ENCODE measurements at places on chromosomes 16 and 17. TPM values are rescaled to one million over a fixed set of nuclear protein-coding genes. Genes with fewer than 3 reads are reported as not detected.

Gene IRX5
- not detected for total RNA-seq

DNA sequence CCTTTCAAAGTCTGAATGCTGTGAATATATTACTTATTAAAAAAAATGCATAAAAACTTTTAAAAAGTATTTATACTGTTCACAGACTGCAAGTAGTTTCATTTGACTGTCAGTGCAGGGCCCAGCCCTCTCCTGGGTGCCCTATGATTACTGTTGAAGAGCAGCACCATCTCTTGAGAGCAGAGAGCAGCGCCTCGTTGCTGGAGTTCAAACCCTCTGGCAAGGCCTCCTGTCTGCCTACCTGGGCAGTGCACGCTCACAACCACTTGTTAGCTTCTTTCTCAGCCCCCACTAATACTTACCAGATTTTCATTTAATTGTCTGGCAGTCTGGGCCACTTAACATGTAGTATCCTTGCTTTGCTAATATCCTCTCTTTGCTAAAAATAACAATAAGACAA lies 233.4 kb downstream of the PHKB start:
- H3K4me1 ChIP-seq = no peaks in the 10 kb centered on the region
- no peaks in the 10 kb centered on the region for H3K27me3 ChIP-seq
- no peak overlapping the region for H3K27ac ChIP-seq

Gene CTNS
- 10.1 TPM for total RNA-seq

DNA sequence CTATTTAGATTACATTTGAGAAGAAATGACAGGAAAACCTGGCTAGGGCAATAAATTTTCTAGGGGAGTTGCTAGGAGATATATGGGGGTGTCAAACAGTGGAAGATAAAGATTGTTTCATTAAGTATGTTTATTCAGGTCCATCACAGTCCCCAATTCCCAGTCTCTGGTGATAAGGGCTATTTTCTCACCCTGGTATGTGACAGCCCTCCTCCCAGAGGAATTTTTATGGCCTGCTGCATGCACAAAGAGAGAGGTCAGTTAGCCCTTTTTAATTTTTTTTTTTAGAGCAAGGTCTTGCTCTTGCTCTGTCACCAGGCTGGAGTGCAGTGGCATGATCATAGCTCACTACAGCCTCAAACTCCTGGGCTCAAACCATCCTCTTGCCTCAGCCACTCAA lies 53.6 kb upstream of the ATF7IP2 start:
- H3K27ac ChIP-seq = no peak overlapping the region
- no peaks in the 10 kb centered on the region for H3K27me3 ChIP-seq
- no peak for DNase-seq
- no peak overlapping the region for H3K4me3 ChIP-seq
- peaks cover 10% of the 10 kb centered on the region for H3K36me3 ChIP-seq
- peaks cover 42% of the 10 kb centered on the region for H3K4me1 ChIP-seq

Gene OTOP3
- total RNA-seq = not detected

Gene KRTAP17-1
- not detected for total RNA-seq

DNA sequence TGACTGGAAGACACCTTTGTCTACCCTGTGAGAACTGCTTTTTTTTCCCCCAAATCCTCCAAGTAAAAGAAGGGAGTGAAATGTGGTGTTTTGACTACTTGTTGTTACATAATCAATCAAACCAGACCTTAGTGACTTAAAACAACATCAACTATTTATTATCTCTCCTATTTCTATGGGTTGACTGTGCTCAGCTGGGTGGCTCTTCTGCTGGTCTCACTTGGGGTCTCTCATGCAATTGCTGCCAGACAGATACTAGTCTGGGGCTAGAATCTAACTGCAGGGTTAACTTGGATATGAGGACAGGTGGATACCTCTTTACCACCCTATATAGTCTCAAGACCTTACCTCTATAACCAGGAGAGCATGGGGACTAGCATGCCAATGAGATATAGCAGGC lies 141.3 kb downstream of the SALL1 start:
- H3K4me1 ChIP-seq = no peaks in the 10 kb centered on the region
- no peak overlapping the region for H3K4me3 ChIP-seq
- no peaks in the 10 kb centered on the region for H3K36me3 ChIP-seq
- no peak overlapping the region for H3K27ac ChIP-seq

DNA sequence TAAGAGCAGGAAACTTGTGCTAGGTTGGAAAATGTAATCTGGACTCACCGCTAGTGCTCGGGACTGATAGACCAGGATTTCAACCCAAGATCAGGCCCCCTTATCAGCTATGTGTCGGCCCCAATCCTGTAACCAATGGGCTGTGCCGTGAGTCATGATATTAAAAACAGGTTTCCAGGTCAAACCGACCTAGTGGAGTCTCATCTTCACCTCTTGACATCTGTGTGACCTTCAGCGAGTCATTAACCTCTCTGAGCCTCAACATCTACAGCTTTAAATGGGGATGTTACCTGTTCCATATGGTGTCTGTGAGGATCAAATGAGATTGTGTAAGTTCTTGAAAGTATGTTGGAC lies 512 bp downstream of the PMM2 start:
- H3K4me1 ChIP-seq = peaks cover 34% of the 10 kb centered on the region
- peak overlapping the region; percentile 92 for H3K27ac ChIP-seq
- DNase-seq = no peak
- H3K36me3 ChIP-seq = peaks cover 37% of the 10 kb centered on the region

DNA sequence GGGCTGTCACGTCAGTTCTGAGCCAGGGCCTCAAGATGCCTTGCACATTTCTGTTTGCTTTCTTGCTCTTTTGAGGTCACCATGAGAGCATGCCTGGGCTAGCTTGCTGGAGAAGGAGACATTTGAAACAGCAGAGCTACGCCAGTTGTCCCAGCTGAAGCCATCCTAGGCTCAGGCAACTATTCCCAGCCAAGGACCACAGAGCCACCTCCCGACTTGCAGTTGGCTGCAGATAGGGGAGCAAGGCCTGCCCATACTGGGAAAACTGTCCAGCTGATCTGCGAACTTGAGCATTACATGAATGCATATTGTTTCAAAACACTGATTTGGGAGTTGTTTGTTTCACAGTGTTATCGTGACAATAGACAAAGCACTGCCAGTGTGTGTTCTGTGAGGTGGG lies 340.8 kb downstream of the XYLT1 start:
- no peak overlapping the region for H3K27ac ChIP-seq
- peaks cover 10% of the 10 kb centered on the region for H3K4me1 ChIP-seq
- H3K27me3 ChIP-seq = no peaks in the 10 kb centered on the region

DNA sequence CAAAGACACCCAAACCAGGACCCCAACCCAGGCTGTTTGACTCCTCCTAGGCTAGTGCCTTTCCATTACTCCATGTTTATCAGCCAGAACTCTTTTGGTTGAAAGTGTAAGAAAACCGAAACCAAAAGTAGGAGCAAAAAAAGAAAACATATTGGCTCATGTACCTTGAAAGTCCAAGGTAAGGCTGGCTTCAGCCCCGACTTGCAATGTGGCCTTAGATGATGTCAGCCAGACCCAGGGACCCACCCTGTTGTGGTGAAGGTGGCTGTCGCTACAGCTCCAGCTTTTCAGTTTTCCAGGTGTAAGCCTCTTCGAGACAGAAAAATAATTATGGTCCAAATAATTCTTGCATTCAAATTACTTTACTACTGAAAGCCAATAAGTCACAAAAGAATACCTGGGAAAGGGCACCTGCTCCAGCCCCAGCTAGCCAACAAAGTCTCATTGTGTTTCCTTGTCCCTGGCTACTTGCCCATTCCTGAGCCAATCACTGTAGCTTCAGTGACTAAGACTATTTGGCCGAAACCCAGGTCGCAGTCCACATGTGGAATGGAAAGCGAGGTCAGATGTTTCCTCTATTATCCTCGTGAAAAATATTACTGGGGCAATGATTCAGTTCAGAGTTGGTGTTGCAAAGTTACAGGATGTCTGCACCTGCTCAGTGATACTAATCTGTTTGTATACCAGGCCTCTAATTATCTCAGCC lies 20.7 kb downstream of the DNAH9 start:
- H3K27ac ChIP-seq = no peak overlapping the region
- no peaks in the 10 kb centered on the region for H3K27me3 ChIP-seq
- no peaks in the 10 kb centered on the region for H3K36me3 ChIP-seq

GRCh38 chr17:57442914-57443571 lies 186.7 kb downstream of the MSI2 start:
- peak overlapping the region; percentile 19 for H3K4me3 ChIP-seq
- peak; percentile 83 for DNase-seq
- H3K36me3 ChIP-seq = peaks cover 15% of the 10 kb centered on the region
- H3K27ac ChIP-seq = peak overlapping the region; percentile 95

Gene ANKS3
- 12.1 TPM for total RNA-seq

Gene TNP2
- total RNA-seq = not detected

DNA sequence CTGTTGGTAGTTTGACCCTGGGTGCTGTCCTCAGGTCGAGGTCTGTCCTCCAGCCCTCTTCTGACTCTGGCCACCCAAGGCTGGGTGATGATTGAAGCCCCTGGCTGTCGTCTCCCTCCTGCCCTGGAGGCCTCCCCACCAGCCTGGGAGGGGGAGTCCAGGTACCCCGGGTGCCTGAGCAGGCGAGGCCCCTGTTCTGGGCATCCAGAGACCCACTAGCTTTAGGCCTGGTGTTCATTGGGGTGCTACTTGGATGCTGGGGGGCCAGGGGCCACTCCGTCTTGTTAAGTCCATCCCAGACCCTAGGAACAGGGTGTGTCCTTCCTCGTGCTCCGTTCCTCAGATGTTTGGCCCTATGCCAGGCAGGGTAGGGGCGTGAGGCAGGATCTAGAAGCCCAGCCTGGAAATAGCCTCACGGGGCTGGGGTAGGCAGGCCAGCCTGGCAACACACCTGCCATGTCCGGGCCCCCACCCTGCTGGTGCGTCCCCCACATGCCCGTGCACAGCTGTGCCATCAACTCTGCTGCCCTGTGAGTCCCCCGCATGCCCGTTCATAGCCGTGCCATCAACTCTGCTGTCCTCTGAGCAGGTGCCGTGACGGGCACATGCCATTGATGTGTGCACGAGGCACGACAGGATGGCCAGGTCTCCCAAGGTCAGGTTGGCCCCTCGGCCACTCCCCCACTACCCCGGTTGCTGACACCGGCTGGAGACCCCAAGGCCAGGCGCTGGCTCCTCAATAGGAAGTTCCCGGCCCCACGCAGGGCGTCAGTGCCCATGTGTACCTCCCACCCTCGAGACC lies 36.9 kb downstream of the GINS2 start:
- no peak overlapping the region for H3K4me3 ChIP-seq
- H3K4me1 ChIP-seq = no peaks in the 10 kb centered on the region
- no peaks in the 10 kb centered on the region for H3K27me3 ChIP-seq
- DNase-seq = no peak

DNA sequence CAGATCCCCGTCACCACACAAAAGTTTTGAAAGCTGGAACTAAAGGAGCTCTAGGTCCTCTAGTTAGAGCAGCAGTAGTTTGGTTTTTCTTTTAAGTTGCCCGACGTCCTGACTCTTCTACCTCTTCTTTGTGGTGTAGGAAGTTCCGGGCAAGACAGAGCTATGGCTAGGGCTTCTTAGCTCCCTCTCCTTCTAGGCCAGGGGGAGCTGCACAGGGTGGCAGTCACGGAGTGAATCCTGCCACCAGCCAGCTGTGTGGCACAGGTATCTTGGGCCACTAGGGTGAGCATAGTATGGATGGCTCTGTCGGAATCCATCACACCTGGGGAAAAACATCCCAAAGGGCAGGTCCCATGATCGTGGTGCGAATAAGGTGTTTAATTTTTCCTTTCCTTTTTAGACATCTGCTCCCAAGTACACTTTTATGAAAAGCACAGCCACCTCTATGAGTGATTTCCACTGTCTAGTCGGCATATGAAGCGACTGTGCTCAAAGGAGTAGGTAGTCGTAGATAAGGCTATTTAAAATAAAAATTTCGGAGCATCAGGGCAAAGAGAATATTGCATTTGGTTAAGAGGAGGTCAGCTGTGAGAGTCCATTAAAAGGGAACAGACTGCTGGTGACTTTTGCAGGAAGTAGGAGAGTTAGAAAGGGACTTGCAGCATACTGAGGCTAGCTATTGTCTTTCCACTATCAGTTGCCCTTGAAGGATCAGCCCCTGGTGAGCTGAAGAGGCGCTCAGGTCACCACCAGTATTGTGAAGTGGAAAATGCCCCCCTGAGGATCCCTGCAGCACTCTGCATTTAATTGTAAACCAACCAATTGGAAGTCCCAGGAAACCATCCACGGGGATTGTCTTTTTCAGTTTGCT lies 2.1 kb downstream of the PRKCA start:
- DNase-seq = peak; percentile 57
- H3K4me1 ChIP-seq = peaks cover 60% of the 10 kb centered on the region
- H3K4me3 ChIP-seq = peak overlapping the region; percentile 97

Gene TSNAXIP1
- 1.1 TPM for total RNA-seq

Gene NOL3
- 15.5 TPM for total RNA-seq

Gene MYOCD
- not detected for total RNA-seq

Gene IST1
- total RNA-seq = 179 TPM

DNA sequence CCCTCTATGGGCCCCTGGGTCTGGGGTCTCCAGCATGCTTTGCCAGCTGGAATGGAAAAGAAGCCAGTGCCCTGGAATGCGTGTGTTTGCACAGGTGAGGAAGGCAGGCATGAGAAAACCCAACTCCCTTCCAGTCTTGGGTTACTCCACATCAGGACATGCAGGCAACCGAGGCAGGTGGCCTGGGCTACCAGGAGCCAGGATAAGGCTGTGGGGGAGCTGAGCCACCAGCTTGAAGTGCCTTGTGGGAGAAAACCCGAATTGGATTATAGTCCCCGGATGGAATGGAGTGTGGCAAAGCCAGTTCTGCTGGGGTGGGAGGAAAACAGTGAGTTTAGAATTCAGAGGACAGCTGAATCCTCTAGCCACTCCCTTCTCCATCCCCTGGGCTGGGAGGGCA lies 7.2 kb downstream of the SRCIN1 start:
- H3K27ac ChIP-seq = no peak overlapping the region
- H3K4me1 ChIP-seq = peaks cover 7% of the 10 kb centered on the region
- H3K36me3 ChIP-seq = no peaks in the 10 kb centered on the region
- DNase-seq = peak; percentile 59
- no peak overlapping the region for H3K4me3 ChIP-seq

Gene PDE6G
- total RNA-seq = 1.4 TPM

- H3K4me1 ChIP-seq = peaks cover 14% of the 10 kb centered on the region
- H3K27ac ChIP-seq = no peak overlapping the region
- no peak for DNase-seq
- no peak overlapping the region for H3K4me3 ChIP-seq
- peaks cover 62% of the 10 kb centered on the region for H3K36me3 ChIP-seq
These were observed 92.7 kb downstream of the ABCC1 start for GRCh38 chr16:16042076-16042475.

DNA sequence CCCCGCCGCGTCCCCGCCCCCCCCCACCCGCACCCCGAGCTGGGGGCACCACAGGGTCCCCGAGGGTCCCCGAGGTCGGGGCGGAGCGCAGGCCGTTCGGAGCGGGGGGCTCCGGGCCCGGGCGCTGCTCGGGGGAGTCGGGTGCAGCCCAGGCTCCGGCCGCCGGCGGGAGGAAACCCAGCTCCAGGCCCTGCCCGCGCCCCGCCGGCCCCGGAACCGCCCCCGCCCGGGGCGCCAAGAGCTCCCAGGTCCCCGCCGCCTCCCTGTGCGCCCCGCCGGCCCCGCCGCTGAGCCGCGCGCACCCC lies 33.2 kb upstream of the RPH3AL start:
- no peak for DNase-seq
- peaks cover 15% of the 10 kb centered on the region for H3K27me3 ChIP-seq
- H3K27ac ChIP-seq = no peak overlapping the region
- no peak overlapping the region for H3K4me3 ChIP-seq

GRCh38 chr16:50781043-50781442 lies 39.2 kb downstream of the CYLD start:
- H3K36me3 ChIP-seq = peaks cover 55% of the 10 kb centered on the region
- peaks cover 55% of the 10 kb centered on the region for H3K4me1 ChIP-seq
- peak overlapping the region; percentile 77 for H3K27ac ChIP-seq
- no peaks in the 10 kb centered on the region for H3K27me3 ChIP-seq
- H3K4me3 ChIP-seq = no peak overlapping the region
